Endothelial cell of umbilical vein (primary cell): ENCODE measurements at places on chromosomes 6 and 20. TPM values are rescaled to one million over a fixed set of nuclear protein-coding genes. Genes with fewer than 3 reads are reported as not detected.

DNA sequence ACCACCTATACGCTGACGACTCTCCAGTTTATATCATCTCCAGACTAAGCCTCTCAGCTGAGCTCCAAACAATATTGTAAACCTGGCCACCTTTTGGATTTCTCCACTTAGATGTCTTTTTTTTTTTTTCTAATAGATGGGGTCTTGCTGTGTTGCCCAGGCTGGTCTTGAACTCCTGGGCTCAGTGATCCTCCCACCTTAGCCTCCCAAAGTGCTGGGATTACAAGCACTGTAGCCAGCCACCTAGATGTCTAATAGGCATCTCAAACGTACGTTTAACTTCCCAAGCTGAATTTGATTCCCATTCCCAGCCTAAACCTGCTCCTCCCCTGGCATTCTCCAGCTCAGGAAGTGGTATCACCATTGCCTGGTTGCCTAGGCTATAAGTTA, 5.2 kb downstream of the DDR1 start:
- H3K27ac ChIP-seq = no peak overlapping the region
- DNase-seq = no peak
- no peak overlapping the region for H3K4me3 ChIP-seq
- H3K36me3 ChIP-seq = peaks cover 3% of the 10 kb centered on the region
- no peaks in the 10 kb centered on the region for H3K4me1 ChIP-seq

GRCh38 chr6:82246370-82246769, 1.2 kb downstream of the IBTK start:
- no peaks in the 10 kb centered on the region for H3K36me3 ChIP-seq
- H3K27ac ChIP-seq = no peak overlapping the region
- no peaks in the 10 kb centered on the region for H3K27me3 ChIP-seq
- H3K4me3 ChIP-seq = no peak overlapping the region
- H3K4me1 ChIP-seq = peaks cover 35% of the 10 kb centered on the region

Gene SMOC2
- total RNA-seq = not detected in 2 replicates

DNA sequence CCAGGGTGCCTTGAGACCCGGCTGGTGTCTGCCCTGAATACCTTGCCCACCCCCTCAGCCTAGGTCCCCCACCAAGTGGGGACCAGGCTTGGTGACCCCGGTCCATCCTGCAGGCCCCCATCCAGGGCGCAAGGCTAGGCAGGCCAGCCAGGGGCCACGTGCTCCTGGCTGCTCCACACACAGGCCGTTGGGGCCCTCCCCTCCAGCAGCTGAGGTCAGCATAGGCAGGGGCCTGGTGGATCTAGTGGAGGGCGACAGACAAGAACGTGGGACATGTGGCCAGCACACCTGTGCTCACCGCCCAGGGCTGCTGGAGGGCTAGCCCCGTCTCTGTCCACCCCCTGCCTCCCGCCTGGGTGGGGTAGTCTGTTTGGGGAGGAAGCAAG, 7.5 kb upstream of the HRH3 start:
- H3K4me1 ChIP-seq = no peaks in the 10 kb centered on the region
- H3K27ac ChIP-seq = no peak overlapping the region
- no peaks in the 10 kb centered on the region for H3K36me3 ChIP-seq
- no peaks in the 10 kb centered on the region for H3K27me3 ChIP-seq
- no peak overlapping the region for H3K4me3 ChIP-seq
- no peak for DNase-seq

DNA sequence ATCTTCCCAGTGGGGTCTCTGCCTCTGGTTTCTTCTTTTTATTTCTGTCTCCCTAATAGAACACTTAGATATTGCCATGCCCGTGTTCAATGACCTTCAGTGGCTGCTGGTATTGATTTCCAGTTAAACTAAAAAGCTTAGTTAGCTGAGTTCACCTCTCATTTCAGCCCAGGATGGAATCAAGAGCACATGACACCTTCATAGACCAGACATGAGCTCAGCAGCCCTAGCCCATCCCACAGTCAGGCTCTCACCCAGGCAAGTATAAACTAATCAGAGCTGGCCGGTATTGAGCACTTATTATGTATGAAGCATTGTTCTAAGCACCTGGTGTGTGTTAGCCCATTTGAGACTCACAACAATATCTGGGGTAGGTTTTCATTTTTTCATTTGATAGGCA, 33.7 kb upstream of the PLEKHG1 start:
- no peak overlapping the region for H3K27ac ChIP-seq
- H3K36me3 ChIP-seq = no peaks in the 10 kb centered on the region
- no peaks in the 10 kb centered on the region for H3K4me1 ChIP-seq
- no peak overlapping the region for H3K4me3 ChIP-seq
